ENCODE measurements at places on chromosomes 6 and 20. TPM values are rescaled to one million over a fixed set of nuclear protein-coding genes. Genes with fewer than 3 reads are reported as not detected.

- no peak for DNase-seq
- no peaks in the 10 kb centered on the region for H3K36me3 ChIP-seq
- no peaks in the 10 kb centered on the region for H3K4me1 ChIP-seq
- H3K4me3 ChIP-seq, result no peak overlapping the region
- H3K27me3 ChIP-seq, result no peaks in the 10 kb centered on the region
Observed at GRCh38 chr20:35326021-35326739, 34.0 kb upstream of the FAM83C start.

DNA sequence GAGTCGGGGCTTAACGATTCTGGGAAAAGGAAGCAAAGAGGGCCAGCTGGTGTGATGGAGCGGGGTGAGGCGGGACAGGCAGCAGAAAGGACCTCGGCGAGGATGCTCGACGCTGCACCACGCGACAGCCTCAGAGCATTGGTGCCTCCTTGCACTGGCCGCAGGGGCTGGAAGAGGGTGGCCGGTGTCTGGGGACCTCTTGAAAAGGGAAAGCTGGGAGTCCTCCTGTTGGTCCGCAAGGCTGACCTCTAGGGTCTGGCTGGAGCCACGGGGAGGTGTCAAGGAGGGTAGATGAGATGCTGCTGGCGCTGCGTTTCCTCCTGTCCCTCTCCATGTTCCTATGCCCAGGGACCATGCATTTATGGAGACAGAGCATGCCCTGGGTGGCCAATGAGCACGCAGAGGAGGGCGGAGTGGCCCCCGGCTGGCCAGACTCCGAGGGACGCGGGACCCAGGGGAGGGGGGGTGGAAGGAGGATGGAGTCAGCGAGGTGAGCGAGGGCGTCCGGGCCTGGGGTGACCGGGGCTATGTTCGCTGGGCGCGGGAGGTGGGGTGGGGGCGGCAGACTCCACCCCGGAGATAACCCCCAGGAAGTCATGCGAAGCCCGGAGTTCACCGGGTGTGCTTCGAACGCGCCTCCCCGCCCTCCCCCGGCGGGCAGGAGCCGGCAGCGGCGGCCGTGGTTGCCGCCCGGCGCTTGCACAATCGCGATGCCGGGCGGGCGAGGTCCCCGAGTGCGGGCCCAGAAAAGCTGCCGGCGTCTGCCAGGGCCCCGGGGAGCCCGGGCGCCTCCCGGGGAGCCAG is at the start of gene CYP24A1:
TSS of gene CYP24A1 (minus strand) at position 334 of the 804 bp plus-strand sequence. CDS start 407 bp downstream, outside the sequence.
- H3K4me3 ChIP-seq, result no peak within 1 kb of the TSS
- no peak for DNase-seq
- peaks cover 14% of the 10 kb centered on the region for H3K4me1 ChIP-seq
- H3K36me3 ChIP-seq, result no peaks in the 10 kb centered on the region
- H3K27ac ChIP-seq, result no peak within 1 kb of the TSS
- no peaks in the 10 kb centered on the region for H3K27me3 ChIP-seq

- H3K27me3 ChIP-seq, result no peaks in the 10 kb centered on the region
- DNase-seq, result no peak
- no peak overlapping the region for H3K27ac ChIP-seq
- no peaks in the 10 kb centered on the region for H3K4me1 ChIP-seq
- H3K4me3 ChIP-seq, result no peak overlapping the region
- no peaks in the 10 kb centered on the region for H3K36me3 ChIP-seq
Observed at GRCh38 chr6:54191461-54191860, 80.2 kb downstream of the MLIP start.

DNA sequence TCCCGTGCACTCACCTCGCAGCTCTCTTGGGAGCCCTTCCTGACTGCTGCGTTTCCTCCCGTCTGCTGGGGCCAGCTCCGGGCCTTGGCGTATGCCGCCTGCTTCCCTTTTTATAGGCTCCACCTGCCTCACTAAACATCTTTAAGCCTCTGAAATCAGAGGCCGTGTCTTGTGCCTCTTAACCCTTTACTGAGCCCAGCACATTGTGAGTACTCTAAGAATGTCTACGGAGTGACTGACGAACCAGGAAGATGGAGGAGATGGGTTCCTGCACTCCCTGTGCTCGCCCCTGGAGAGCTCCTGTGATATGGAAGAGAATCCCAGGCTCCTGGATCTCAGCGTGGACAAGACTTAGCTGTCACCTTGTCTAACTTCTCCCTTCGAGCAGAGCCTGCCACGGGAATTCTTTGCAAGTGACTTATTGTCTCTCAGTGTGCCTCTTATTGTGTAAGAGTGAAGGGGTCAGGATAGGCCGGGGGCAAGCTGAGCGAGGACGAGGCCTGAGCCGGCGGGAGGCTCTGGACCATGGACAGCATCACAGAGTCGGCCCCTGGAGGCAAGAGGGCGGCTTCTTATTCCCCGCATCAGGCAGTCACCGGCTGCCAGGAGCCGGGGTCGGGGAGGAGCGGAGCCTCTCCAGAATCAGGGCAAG is 70.9 kb upstream of the CCDC167 start:
- H3K4me3 ChIP-seq, result no peak overlapping the region
- no peak overlapping the region for H3K27ac ChIP-seq
- H3K36me3 ChIP-seq, result no peaks in the 10 kb centered on the region
- peaks cover 4% of the 10 kb centered on the region for H3K4me1 ChIP-seq

- no peak overlapping the region for H3K27ac ChIP-seq
- H3K27me3 ChIP-seq, result no peaks in the 10 kb centered on the region
- H3K36me3 ChIP-seq, result no peaks in the 10 kb centered on the region
- H3K4me3 ChIP-seq, result no peak overlapping the region
Observed at GRCh38 chr20:40866056-40866455, 162.6 kb upstream of the TOP1 start.

C20orf204 gene
- 1.9 TPM for total RNA-seq
